Mucosa of gallbladder (tissue), 1 donor: ENCODE measurements at places on chromosomes 1 and 21. TPM values are rescaled to one million over a fixed set of nuclear protein-coding genes. Genes with fewer than 3 reads are reported as not detected.

DNA sequence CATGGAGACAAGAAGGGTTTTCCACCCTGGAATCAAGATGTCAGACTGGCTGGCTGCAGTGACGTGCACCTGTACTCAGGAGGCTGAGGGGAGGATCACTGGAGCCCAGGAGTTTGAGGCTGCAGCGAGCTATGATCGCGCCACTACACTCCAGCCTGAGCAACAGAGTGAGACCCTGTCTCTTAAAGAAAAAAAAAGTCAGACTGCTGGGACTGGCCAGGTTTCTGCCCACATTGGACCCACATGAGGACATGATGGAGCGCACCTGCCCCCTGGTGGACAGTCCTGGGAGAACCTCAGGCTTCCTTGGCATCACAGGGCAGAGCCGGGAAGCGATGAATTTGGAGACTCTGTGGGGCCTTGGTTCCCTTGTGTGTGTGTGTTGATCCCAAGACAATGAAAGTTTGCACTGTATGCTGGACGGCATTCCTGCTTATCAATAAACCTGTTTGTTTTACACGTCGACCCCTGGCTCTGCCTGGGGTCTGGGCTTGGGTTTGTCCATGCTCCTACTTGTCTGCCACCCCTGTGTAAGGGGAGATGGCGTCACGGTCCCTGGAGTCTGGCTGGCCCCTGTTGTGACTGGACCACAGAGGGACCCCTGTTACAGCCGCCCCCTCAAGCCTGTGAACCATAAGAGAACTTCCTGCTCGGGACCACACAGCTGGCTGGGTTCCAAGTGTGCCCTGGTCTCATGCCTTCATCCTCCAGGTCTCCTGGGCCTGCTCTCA, 20.9 kb upstream of the VPS13D start:
- DNase-seq = peak; percentile 89

DNA sequence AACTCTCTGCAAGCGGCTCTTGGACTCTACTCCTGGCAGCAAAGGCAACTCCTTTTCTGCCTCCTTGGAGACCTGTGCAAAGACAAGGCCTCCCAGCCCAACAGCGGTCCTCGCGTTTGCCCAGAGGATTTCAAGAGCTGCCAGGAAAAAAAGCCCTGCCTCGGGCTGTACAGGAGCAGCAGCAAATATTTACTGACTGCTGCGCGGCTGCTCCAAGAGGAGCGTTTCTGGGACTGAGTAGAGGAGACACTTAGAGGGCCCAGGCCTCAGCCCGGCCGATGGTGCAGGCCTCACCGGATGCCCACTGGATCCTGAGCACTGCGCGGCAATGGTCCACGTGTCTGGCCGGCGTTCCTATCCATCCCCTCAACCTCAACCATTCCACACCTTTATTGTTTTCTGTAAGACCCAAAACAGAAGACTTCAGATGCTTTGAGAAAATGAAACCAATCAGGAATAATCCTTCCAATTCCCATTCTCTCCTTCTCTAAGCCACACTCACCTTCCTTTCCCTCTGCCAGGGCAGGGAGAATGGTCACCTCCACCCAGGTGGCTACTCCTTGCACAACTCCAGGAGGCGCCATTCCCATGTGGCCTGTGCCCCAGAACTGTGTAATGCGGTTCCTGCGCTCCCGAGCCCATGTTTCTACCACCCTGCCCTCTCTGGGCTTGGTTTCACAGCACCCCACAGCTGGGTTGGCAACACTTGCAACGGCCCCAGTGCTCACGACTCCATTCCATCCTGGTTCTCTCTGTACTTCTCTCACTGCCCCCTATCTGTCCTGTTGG, 215.8 kb downstream of the TRABD2B start:
- DNase-seq = no peak

DNA sequence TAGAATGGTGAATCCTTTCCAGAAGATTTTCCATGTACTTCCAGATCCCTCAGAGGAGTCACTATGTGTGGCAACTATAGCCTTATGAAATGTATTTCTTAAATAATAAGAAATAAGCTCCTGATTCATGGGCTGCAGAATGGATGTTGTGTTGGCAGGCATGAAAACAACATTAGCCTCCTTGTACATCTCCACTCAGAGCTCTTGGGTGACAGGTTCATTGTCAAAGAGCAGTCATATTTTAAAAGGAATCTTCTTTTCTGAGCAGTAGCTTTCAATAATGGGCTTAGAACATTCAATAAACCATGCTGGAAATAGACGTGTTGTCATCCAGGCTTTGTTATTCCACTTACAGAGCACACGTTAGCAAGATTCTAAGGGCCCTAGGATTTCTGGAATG, 96.6 kb downstream of the CDC7 start:
- DNase-seq = no peak

- DNase-seq = no peak
Observed at GRCh38 chr1:192811006-192811405, 2.2 kb downstream of the RGS2 start.

- DNase-seq = no peak
Observed at GRCh38 chr1:236417336-236417735, 23.2 kb downstream of the EDARADD start.

DNA sequence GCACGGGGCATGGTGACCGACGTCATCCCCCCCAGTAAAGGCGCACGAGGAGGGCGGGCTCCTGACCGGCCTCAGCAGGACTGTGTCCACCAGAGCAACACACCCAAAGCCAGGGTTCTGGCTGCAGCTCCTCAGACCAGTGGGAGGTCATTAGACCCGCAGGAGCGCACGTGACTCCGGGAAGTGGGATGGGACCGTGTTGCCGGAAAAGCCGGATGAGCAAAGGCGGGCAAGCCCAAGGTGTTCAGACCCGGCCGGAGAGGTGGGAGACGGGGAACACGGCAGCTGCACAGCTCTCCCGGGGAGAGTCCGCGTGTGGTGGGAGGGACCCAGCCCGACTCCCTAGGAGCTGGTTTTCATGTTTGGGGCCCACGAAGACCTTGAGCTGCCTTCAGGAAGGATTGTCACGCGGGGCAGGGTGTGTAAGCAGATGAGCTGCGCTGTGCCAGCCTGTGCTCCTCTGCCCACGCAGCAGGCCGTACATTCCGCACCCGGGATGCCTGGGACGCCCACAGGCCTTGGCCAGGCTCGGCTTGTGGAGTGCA, 20.6 kb upstream of the TRAPPC10 start:
- DNase-seq = no peak

- DNase-seq = no peak
Observed at GRCh38 chr21:41216486-41216885, 48.5 kb downstream of the BACE2 start.

- no peak for DNase-seq
Observed at GRCh38 chr1:205751036-205751651, 1.2 kb upstream of the NUCKS1 start.

CNR2 gene
- 0.03 TPM for total RNA-seq
